ENCODE measurements at places on chromosomes 6 and 20.

- DNase-seq = no peak
Observed at GRCh38 chr6:154367839-154368695, 11.5 kb upstream of the IPCEF1 start.

DNA sequence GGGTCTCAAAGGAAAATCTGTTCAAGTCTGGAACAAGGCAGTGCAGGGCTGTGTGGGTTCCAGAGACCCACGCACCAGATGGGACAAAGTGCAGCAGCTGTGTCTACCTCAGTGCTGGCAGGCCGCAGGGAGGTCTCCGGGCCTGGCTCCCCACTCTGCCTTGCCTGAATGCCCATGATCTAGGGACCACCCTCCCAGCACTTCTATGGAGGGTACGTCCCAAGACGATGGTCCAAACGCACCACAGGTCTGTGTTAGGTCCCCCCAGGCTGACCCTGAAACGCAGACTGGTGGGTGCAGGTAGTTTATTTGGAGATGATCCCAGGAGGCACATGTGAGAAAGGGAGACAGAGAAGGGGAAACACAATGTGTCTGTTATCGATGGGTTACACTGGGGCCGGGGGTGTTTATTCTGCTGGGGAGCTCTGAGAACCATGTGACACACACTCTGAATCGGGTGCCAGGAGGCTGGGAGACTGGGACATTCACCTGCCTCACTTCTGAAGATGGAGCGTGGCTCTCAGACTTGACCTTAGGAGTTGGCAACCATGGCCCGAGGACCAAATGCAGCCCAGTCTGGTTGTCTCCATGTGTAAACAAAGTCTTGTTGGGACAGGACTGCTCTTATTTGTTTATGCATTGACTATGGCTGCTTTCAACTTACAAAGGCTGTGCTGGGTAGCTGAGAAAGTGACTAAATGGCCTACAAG is 21.7 kb downstream of the CST9L start:
- no peak for DNase-seq

DNA sequence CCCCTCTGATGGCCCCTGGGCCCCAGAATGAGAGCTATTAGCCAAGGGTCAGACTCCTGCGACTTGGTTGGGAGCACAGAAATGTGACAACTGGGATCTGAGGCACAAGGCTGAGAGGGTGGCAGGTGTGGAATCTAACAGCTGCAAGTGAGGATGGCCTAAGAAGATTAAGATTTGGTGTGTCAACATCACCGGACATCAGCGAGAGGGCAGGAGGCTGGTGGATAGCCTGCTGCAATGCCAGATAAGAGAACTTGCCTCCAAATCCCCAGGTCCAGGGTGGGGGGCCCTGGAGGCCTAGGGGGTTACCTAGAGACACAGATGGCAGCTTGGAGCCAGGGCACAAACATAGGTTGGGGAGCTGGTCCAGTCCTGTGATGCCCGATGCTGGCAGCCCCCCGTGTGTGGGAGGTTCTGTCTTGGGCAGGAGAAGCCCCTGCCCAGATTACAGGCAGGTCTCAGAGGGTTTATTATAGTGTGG is 155.8 kb downstream of the GRM4 start:
- DNase-seq = no peak

DNA sequence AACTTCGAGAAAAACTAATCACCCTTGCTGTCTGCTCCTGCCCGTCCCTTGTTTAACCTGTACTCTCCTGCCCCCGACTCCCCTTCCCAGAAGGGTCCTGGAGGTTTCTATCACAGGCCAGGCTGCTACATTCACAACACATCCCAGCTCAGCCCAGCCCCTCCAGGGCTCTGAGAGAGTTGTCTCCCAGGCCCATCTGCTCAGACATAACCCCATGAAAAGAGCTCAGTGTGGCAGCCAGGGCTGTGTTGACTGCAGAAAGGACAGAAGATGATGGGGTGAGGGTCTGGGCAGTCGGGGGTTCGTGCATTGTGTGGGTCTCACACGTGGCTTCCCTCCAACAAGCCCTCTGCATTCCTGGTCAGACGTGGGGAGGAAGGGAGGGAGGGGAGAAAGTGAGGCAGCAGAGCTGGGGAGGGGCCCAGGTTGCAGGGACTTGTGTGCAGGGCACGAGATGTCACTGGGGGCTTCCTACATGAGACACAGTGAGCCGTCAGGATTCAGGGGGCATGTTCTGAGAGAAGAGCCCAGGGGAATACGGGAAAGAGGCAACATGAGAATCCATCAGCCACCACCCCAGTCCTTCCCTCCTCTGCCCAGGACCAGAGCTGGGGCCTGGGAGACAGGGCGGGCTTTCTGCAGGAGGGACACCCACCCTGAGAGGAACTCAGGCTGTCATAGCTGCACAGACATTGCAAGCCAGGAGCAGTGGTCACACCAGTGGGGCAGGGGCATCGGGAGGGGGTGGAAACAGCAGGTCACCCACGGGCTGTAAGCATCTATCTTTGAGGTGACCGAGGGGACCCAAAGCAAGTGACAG is 372.9 kb downstream of the PREX1 start:
- no peak for DNase-seq

- DNase-seq = peak; percentile 71
Observed at GRCh38 chr6:110201151-110201884, 21.1 kb downstream of the CDC40 start.

DNA sequence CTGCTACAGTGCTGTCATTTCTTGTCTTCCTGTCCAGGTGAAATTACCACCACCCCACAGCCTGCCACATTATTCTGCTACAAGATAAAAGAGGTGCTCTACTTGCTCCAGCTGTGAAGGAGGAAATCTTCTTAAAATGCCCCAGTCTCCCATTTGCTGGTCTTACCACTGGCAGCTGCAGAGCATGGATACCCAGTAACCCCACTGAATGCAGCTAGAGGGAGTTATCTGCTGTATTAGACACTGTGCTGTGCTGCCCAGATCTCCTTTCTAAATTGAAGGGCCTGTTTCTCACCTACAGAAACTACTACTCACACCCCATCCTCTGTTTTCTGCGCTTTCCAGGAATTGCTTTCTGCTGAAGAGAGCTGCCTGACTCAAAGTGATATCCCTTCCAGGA is 517.8 kb downstream of the PKHD1 start:
- no peak for DNase-seq

GRCh38 chr20:19750907-19751636 is 7.0 kb upstream of the RIN2 start:
- peak; percentile 9 for DNase-seq

- no peak for DNase-seq
Observed at GRCh38 chr6:157561929-157562810, 181.2 kb downstream of the ZDHHC14 start.

GRCh38 chr6:167113935-167114910 is 8.7 kb upstream of the CCR6 start:
- DNase-seq = no peak

DNA sequence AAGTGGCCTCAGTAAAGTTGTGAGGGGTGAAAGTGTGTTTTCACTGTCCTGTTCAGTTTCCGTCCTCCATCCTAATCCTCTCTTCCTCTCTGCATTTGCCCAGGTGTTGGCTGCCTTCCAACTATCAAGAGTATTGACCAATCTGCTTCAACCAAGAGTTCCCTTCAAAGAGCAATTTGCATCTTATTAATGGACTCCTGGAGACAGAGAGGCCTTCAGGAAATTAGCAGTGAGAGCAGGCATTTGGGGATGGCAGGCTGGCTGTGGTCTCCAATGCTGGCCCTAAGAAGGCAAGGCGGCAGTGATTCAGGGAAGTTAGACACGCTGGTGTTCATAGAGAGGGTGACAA is 77.2 kb downstream of the GPR6 start:
- DNase-seq = no peak

- no peak for DNase-seq
Observed at GRCh38 chr6:118897386-118897785, 3.4 kb downstream of the ASF1A start.

GRCh38 chr20:3934624-3935023 is 45.4 kb downstream of the PANK2 start:
- DNase-seq = no peak

- peak; percentile 18 for DNase-seq
Observed at GRCh38 chr20:6157345-6157744, 34.5 kb upstream of the FERMT1 start.

DNA sequence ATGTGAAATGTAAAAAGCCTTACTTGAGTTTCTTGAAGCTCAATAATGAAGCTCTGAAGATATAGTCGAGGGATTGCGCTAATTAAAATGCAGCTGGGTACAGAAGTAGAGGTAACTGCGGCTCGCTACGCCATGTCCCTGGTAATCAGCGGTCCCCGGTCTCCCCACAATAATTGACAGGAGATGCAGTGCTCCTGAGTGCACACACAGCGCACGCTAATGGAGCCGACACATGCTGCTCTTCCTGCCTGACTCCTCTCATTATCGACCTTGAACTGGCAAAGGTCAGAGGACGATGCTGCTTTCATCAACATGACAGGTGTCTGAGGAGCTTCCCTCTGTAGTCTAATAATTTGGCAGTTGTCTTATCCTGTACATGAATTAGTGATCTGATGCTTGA is 365.9 kb downstream of the RNF144B start:
- no peak for DNase-seq

DNA sequence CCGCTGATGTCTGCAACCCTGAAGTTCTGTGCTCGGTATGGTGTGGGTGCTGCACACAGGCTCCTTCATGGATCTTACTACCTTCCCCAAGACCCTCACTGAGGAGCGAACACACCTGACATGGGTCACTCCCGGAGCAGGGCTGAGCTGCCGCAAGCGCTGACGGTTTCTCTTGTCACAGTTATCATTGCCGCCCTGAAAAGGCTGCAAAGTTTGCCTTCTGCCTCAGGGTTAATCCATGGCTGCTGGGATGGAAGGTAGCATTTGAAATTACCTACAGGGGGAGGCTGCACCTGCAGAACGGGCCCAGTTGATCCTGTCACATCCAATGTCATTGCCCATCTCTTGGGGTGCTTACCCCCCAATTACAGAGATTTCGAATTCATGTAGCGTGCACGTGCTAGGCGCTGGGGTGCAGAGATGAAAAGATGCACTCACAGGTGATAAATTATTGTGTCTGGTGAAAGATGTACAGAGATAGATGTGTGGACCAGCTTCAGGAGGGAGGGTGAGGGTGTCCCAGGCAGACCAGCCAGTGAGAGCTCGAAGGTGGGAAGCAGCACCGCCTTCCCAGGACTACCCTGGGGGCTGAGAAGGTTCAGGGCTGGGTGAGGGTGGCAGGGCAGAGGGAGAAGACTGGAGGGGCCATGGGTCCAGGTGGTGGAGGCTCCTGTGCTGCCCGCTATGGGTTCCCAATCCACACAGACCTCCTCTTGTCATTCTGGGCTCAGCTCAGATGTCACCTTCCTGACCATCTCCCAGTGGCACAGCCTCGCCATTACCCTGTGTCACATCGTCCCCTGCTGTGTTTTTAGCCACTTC is 120.1 kb downstream of the SYCP2 start:
- no peak for DNase-seq

DNA sequence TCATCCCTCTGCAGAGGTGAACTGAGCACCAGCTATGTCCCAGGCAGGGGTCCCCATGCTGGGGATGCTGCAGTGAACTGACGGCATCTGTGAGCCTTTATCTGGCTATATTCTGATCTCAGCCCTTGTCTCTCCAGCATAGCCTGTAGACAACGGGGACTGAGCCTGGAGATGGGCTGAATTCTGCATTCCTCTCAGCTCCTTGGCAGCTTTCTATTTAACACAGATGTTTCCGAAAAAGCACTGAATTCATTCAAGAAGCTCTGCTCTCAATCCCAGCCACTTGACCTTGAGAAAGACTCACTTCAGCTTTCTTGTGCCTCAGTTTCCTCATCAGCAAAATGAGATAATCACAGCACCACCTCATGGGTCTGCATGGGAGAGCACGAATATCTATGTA is 204.4 kb upstream of the PMEPA1 start:
- no peak for DNase-seq

DNA sequence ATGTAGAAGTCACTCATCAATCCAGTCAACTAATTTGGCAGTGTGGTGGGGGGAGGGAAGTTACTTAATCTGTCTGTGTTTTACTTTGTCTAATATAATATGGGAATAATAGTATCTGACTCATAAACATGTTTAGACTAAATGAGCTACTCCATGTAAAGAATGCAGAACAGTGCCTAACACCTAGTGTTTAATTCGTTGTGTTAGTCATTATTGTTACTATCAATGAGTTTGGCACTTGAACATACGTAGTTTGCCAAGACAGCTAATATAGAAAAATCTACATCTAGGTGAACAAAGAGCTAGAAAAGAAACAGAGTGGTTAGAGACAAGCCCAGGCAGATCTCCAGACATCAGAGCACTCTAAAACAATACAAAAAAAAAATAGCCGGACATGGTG is 49.1 kb downstream of the IRAK1BP1 start:
- no peak for DNase-seq

- no peak for DNase-seq
Observed at GRCh38 chr6:24963339-24963738, 27.6 kb upstream of the RIPOR2 start.

GRCh38 chr20:59040667-59041066 is 1.9 kb downstream of the PRELID3B start:
- DNase-seq = no peak

DNA sequence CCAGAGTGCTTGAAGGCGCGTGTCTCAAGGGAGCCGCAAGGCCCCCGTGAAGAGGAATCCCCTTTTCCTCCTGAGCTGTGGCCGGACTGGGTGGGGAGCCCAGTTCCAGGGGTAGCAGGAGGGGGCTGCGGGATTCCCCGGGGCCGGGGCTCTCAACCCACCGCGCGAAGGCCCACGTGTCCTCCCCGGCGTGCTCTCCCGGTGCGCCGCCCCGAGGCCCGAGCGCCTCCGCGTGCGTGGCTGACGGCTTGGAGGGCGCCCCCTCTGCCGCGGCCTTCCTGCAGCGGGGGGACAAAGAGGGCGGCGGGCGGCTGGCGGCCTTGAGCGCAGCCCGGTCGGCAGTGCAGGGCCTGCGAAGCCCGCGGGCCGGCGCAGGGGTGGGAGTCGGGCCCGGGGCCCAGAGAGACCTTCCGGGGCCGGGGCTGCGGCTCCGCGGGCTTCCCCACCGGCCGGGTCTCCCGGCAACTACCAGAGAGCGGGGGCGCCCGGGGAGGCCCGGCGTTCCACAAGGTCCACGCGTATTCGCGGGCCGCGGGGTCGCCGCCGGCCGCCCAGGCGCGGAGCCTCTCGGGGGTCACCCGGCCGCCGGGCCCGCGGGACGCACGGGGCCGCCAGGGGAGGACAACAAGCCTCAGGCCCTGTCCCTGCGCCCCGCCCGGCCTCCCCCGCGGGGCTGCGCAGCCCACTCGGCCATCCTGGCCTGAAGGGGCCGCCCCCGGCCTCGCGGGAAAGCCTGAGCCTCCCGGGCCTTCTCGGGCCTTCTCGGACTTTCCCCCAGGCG is at the start of gene FAM217A:
Gene FAM217A (minus strand): TSS at position 447 of the 781 bp plus-strand sequence. CDS start 1,723 bp downstream, outside the sequence.
- DNase-seq = no peak

DNA sequence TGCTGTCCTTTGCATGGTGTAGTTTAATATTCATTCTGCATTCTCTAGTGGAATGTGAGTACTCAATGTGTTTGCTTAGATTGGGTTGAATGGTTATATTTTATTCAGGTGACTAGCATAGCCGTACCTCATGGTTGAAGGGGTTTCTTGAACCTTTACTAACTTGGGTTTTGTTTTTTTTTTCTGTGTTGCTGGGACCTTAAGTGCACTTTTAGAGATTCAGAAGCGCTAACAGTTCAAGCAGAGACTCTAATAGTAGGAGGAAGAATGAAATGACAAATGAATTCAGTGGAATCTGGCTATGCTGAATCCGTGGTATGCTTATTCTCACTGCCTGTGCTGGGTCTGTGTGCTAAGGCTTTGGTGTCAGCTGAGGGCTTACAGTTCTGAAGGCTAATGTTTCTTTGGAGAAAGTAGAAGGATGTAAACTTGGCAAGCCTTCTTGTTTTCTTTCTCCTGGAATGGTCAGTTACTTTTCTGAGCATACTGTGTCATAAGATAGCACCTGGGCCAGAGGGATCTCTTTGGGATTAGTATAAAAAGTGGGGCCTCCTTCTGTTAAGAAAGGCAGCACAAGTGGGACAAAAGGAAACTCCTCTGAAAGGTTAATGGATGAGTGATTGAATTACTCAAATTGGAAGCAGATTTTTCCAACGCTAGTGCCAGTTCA is 28.7 kb downstream of the RNF144B start:
- no peak for DNase-seq
